Foreskin fibroblast (primary cell): ENCODE measurements at places on chromosomes 7 and 10.

DNA sequence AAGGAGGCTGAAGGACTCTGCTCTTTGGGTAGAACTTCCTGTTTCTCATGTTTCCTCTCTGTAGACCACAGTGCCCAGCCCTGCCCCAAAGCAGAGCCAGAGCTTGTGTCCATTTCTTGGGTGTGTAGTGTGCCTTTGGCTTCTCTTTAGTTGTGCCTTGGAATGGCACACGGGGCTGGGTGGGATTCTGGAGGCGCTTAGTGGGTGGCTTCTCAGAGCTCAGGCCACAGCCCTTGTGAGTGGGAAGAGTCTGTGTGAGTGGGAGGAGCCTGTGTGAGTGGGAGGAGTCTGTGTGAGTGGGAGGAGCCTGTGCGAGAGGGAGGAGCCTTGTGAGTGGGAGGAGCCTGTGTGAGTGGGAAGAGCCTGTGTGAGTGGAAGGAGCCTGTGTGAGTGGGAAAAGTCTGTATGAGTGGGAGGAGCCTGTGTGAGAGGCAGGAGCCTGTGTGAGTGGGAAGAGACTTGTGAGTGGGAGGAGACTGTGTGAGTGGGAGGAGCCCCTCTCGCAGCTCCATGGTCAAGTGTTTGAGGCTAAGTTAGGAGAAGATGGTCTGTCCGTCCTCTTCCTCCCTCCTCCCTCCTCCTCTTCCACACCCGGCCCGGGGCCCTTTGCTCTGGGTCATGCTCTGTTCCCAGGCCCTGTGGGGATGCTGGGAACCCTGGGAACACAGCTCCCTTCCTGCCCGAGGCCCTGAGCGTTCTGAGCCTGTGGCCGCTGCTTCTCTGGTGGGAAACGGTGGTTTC is 153.0 kb downstream of the GRK5 start:
- DNase-seq = peak; percentile 35

- no peak for DNase-seq
Measured at GRCh38 chr7:151634643-151635042, 114.9 kb upstream of the RHEB start.

- no peak for DNase-seq
Measured at GRCh38 chr10:129021594-129022304, 445.3 kb upstream of the MGMT start.

DNA sequence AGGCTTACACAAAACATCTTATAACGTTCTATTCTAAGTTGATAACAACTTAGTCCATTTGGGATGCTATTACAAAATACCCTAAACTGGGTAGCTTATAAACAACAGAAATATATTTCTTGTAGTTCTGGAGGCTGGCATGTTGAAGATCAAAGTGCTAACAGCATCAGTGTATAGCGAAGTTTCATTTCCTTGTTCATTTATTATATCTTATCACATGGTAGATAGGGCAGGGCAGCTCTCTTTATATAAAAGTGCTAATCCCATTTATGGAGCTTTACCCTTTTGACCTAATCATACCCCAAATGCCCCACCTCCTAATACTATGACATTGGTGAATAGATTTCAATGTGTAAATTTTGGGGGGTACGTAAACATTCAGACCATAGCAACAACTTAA is 6.3 kb downstream of the CASP7 start:
- DNase-seq = no peak

DNA sequence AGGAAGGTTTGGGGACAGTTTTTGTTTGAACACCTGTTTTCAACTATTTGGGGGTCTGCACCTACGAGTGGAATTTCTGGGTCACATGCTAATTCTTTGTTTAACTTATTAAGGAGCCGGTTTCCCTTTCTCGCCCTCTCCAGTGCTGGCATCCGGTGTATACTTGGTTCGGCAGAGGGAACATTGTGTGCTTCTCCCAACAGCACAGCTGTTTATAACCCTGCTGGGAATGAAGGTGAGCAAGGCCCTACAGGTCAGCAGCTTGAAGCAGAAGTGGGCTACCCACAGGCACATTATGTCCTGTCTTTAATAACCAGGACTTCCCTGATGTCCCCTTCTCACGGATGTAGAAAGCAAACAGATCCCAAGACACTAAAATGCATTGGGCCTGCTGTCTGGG is 87.5 kb upstream of the PDCD4 start:
- DNase-seq = no peak
